Hindlimb muscle (tissue), 1 donor: ENCODE measurements at places on chromosomes 1 and 21. TPM values are rescaled to one million over a fixed set of nuclear protein-coding genes. Genes with fewer than 3 reads are reported as not detected.

Gene IVL
- polyA plus RNA-seq = 0.36 TPM

Gene GPR25
- not detected for polyA plus RNA-seq

Gene DMRTA2
- polyA plus RNA-seq = 0.32 TPM

Gene TMPRSS3
- not detected for polyA plus RNA-seq

Gene HJV
- polyA plus RNA-seq = 243 TPM

Gene BSND
- polyA plus RNA-seq = 0.08 TPM

Gene CRNN
- polyA plus RNA-seq = not detected

Gene NBPF20
- polyA plus RNA-seq = 4.4 TPM

Gene HAPLN2
- 0.43 TPM for polyA plus RNA-seq
